ENCODE measurements at places on chromosomes 16 and 17.

GRCh38 chr17:81386646-81387099, 8.6 kb upstream of the BAHCC1 start:
- no peak for DNase-seq

- no peak for DNase-seq
These were observed 34.7 kb upstream of the ABCA6 start for GRCh38 chr17:69176457-69176795.

GRCh38 chr17:50394711-50395110, 2.6 kb downstream of the LRRC59 start:
- no peak for DNase-seq

DNA sequence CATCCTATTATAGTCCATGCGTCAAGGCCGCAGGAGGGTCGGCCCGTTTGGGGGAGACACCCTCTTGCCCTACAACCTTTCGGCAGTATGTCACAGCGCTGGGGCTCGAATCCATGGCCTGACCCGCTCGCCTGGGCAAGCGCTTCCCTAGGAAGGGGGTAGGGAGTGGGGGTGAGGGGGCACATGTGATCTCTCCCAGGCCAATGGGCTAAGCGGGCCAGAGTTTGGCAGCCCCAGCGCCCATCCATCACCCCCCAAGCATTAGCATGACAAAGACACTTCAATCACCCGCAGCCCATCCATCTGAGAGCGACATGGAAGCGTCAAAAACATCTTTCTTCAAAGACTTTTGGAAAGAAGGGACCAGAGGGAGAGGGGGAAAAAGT, at the start of gene HOXB1:
Gene HOXB1 (minus strand): TSS at position 125 of the 386 bp plus-strand sequence. CDS start 107 bp downstream, at position 18.
- DNase-seq = no peak

DNA sequence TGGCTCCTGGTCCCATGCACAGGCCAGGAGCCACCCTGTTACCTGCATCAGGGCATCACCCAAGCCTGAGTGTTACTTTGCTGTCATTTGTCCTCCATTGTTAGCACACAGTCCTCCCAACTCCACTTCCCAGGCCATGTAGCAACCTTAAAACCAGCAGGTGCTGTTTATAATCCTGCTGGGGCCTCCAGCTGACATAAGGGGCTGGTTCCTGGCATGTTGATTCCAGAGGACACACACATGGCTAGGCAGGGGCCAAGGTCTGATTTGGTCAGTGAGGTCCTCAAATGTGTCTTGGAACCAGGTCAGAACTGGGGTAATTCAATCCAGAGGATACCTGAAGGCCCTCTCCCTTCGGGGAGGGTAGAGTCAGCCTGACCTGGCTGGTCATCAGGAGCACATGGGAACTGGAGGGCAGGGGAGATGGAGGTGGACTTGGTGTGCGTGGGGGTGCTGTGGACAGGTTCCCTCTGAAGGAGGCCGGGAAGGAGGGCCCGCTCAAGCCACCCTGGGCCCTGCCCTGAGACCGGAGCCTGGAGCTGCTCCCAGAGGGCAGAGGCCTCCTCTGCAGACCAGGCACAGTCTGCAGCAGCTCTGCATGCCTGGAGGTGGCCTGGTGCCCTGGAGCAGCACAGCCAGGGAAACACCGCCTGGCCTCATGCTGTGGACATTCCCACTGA, 6.6 kb downstream of the ADORA2B start:
- no peak for DNase-seq

- peak; percentile 27 for DNase-seq
These were observed 1.1 kb downstream of the ATP2A1 start for GRCh38 chr16:28879261-28879840.

DNA sequence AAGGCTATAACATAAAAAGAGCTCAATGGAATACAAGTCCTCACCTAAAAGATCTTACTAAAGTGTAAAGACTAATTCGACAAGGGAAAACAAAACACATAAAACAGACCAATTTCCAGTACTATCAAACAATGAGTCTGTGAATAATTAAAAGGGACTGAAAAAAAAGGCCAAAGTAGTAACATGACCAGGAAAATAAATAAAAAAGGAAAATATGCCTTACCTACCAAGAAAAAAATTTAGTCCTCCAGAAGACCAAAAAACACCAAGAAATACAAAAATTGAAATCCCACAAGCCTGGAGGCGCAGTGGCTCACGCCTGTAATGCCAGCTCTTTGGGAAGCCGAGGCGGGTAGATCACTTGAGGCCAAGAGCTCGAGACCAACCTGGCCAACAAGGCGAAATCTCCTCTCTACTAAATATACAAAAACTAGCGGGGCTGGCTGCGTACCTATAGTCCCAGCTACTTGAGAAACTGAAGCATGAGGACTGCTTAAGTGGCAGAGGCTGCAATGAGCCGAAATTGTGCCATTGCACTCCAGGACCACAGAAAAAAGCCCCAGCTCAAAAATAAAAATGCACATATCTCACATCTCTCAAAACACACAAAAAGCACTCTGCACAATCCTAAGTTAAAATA, 60.8 kb downstream of the TEX14 start:
- no peak for DNase-seq

DNA sequence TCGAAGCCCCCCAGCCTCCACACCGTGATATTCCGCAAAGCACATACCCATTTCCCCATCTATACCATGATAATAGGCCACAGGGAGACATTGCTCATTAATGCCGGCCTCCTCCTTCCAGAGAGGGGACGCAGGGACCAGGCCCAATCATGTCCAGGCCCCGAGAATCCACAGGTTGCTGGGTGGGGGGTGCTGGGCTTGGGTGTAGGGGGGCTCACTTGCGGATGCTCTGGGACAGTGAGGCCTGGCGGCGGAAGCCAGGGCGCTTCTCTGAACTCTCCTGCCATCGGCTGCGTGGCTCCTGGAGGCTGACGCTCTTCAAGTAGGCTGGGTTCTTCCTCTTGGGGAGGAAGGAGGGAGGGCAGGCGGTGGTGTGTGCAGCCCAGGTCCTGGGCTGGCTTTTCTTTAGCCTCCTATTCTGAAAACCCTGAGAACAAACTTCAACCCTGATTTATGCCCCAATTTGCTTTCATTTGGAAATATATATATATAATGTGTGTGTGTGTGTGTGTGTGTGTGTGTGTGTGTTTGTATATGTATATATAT, 12.2 kb downstream of the AANAT start:
- no peak for DNase-seq

GRCh38 chr17:31114956-31115555, 20.3 kb downstream of the NF1 start:
- no peak for DNase-seq

GRCh38 chr17:81253358-81254131, 14.4 kb downstream of the NDUFAF8 start:
- no peak for DNase-seq

DNA sequence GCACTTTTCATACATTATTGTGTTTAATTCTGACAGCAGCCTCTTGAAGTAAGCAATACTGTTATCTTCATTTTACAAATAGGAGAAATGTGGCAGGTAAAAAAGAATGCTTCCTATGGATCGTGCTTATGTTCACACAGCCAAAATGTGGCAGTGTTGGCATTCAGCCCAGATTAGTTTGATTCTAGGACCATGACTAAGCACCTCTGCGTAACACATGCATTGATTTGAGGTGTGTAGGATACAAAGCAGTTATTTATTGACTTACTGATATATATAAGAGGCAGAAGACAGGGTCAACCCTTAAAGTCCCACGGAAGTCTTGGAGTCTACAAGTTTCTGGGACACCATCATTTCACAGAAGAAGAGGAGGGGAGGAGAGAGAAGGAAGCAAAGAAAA, 1144.4 kb upstream of the GOT2 start:
- DNase-seq = no peak

GRCh38 chr17:20092973-20093626, 83.9 kb downstream of the SPECC1 start:
- DNase-seq = no peak
